ENCODE measurements at places on chromosomes 6 and 20. TPM values are rescaled to one million over a fixed set of nuclear protein-coding genes. Genes with fewer than 3 reads are reported as not detected.

Gene IMPG1
- total RNA-seq = not detected

Gene HS3ST5
- not detected for total RNA-seq

Gene NKX2-2
- total RNA-seq = not detected

Gene PPP1R3G
- 0.59 TPM for total RNA-seq

Gene MROH8
- total RNA-seq = 0.89 TPM

Gene QKI
- total RNA-seq = 77.2 TPM

Gene CALHM4
- not detected for total RNA-seq

Gene GRM4
- total RNA-seq = not detected

Gene GPR6
- not detected for total RNA-seq

Gene NKX2-4
- not detected for total RNA-seq

Gene TCP11
- 0.15 TPM for total RNA-seq

Gene AVP
- total RNA-seq = not detected

Gene FRS3
- 3.3 TPM for total RNA-seq

Gene PROKR2
- total RNA-seq = not detected

Gene REM1
- not detected for total RNA-seq

Gene PRDM13
- not detected for total RNA-seq

Gene OR2J3
- not detected for total RNA-seq

Gene SEMG1
- not detected for total RNA-seq

Gene ENPP3
- 1.5 TPM for total RNA-seq

Gene CLPSL2
- total RNA-seq = not detected

Gene HTR1E
- total RNA-seq = not detected

Gene GABRR1
- total RNA-seq = not detected

Gene HRH3
- not detected for total RNA-seq

Gene ADTRP
- total RNA-seq = 0.17 TPM

Gene ACSS1
- total RNA-seq = 1.8 TPM

Gene PRSS16
- total RNA-seq = not detected

Gene UST
- 7.1 TPM for total RNA-seq

Gene HDAC2
- total RNA-seq = 68.8 TPM

Gene DEFB132
- total RNA-seq = not detected

Gene OR12D3
- not detected for total RNA-seq

Gene LY6G5B
- total RNA-seq = 0.84 TPM

Gene VGLL2
- not detected for total RNA-seq

Gene VSTM2L
- total RNA-seq = 1.5 TPM

Gene FLOT1
- 180 TPM for total RNA-seq

Gene TFAP2D
- total RNA-seq = not detected

Gene SYNGAP1
- total RNA-seq = 4.8 TPM

Gene PTPRT
- not detected for total RNA-seq

Gene BTNL2
- not detected for total RNA-seq

Gene ENPP4
- 0.59 TPM for total RNA-seq

Gene IPCEF1
- not detected for total RNA-seq

Gene CDH26
- not detected for total RNA-seq

Gene EIF2S2
- 84.2 TPM for total RNA-seq

Data from bronchus fibroblast of lung (primary cell).